Esophagus muscularis mucosa (tissue), 4 donors: ENCODE measurements at places on chromosomes 7 and 10. TPM values are rescaled to one million over a fixed set of nuclear protein-coding genes. Genes with fewer than 3 reads are reported as not detected.

The TMEM196 gene
- not detected for total RNA-seq

DNA sequence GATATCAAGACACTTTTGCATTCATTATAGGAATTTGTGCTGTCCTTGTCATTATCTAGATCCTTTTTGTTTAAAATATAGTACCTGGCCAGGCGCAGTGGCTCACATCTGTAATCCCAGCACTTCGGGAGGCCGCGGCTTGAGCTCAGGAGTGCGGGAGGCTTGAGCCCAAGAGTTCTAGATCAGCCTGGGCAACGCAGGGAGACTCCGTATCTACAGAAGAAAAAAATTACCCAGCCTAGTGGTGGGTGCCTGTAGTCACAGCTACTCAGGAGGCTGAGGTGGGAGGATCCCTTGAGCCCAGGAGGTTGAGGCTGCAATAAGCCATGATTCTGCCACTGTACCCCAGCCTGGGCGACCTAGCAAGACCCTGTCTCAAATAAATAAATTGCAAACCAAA lies 621 bp upstream of the MORN4 start:
- no peak for DNase-seq
- H3K36me3 ChIP-seq: no peaks in the 10 kb centered on the region
- H3K27ac ChIP-seq: peak overlapping the region; percentile 78

GRCh38 chr7:93894426-93894825 lies 3.9 kb upstream of the TFPI2 start:
- peaks cover 21% of the 10 kb centered on the region for H3K4me1 ChIP-seq
- no peak for DNase-seq
- H3K27me3 ChIP-seq: peaks cover 7% of the 10 kb centered on the region
- H3K27ac ChIP-seq: no peak overlapping the region
- H3K4me3 ChIP-seq: no peak overlapping the region

GRCh38 chr10:15419279-15419874 lies 48.3 kb upstream of the FAM171A1 start:
- H3K27ac ChIP-seq: no peak overlapping the region
- no peak for DNase-seq
- H3K27me3 ChIP-seq: no peaks in the 10 kb centered on the region
- H3K36me3 ChIP-seq: no peaks in the 10 kb centered on the region

DNA sequence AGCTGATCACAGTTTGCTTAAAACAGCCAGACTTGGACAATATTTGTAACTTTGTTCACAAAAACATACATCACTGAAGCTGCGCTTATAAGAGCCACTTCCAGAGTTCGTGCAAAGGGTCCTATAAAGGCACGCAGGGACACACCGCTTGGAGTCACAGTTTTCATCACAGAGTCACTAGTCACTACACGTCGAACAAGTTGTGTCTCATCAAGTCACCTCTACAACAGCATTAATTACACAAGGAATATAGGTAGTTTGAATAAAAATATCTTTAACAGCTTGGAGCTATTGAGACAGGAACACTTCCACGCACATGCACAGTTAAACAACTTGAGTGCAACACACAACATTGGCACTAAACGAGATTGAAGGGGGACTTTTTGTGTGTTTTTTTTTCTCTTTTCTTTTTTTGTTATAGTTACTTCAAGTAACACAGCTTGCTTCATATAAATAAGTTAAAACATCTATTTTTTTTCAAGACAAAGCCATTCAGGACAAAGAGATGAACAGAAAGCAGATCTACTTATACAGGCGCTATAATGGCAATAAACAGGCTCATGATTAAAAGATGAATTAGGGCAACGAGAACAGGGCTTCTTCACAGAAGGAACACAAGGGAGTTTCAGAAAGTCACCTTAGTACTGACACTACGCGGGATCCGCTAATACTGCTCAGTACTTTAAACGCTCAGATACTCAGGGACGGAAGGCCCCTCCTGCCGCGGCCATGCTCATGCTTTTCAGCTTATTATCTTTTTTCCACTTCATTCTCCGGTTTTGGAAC lies 2.2 kb downstream of the HOXA5 start:
- no peaks in the 10 kb centered on the region for H3K27me3 ChIP-seq
- no peaks in the 10 kb centered on the region for H3K36me3 ChIP-seq
- peak overlapping the region; percentile 99 for H3K27ac ChIP-seq
- H3K4me3 ChIP-seq: peak overlapping the region; percentile 95
- no peak for DNase-seq
- peaks cover 58% of the 10 kb centered on the region for H3K4me1 ChIP-seq

The OR2A14 gene
- not detected for total RNA-seq

The ZNF804B gene
- not detected for total RNA-seq

The PLA2G12B gene
- not detected for total RNA-seq

GRCh38 chr10:133381036-133381435 lies 2.0 kb downstream of the PAOX start:
- no peak overlapping the region for H3K4me3 ChIP-seq
- no peak for DNase-seq
- H3K27ac ChIP-seq: no peak overlapping the region
- peaks cover 39% of the 10 kb centered on the region for H3K36me3 ChIP-seq
- peaks cover 34% of the 10 kb centered on the region for H3K4me1 ChIP-seq

GRCh38 chr10:69572159-69573055 lies 815 bp downstream of the NEUROG3 start:
- no peak for DNase-seq
- peaks cover 99% of the 10 kb centered on the region for H3K27me3 ChIP-seq
- H3K4me1 ChIP-seq: peaks cover 35% of the 10 kb centered on the region
- no peak overlapping the region for H3K27ac ChIP-seq
